ENCODE measurements at places on chromosomes 6 and 20.

DNA sequence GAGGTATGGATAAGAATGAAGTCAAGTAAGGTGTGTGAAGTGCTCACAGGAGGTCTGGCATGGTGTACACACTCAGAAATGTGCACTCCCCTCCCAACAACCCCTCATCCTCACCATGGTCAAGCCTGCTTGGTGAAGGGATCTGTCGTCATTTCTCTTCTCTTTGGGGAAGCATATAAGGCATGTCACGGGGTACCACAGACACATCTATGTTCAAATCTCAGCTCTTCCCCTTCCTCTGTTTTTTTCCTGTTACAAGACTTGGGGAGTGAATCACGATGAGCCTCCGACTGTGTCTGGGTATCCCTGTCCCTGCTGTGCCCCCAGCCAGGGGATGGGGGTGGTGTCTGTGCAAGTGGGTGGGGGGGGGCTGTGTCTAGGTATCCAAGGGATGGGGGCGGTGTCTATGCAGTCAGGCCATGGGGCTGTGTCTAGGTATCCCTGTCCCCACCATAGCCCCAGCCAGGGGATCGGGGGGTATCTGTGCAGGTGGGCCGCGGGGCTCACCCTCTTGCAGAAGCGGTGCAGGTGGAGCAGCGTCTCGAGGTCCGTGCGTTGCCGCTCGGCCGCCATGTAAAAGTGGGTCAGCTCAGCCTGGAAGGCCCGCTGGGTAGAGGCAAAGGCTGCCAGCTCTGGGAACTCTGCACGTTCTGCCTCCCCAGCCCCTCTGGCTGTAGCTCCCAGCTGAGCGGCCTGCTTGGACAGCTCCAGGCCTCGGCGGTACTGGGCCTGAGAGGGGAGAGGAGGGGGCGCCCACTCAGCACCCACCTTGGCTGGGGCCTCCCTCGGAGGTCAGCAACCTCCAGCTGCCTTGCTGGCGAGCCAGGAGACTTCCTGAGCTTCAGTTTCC lies 43.6 kb downstream of the KIAA1755 start:
- no peak for DNase-seq

DNA sequence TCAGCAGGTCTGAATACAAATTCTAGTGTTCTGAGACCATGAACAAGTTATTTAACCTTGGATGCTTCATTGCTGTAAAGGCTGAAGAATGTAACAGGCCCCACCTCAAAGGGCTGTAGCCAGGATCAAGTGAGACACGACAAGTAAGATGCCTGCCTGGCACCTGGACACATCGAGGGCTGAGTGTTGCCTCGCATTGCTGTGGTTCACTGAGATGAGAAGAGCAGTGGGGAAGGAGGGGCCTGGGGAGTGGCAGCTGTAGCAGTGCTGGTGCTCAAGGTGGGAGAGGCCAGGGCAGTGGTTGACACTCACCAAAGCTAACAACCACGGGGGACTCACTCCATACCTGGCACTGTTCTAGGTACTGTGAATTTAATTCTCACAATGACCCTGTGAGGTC lies 187.8 kb downstream of the KIF16B start:
- DNase-seq, result no peak

DNA sequence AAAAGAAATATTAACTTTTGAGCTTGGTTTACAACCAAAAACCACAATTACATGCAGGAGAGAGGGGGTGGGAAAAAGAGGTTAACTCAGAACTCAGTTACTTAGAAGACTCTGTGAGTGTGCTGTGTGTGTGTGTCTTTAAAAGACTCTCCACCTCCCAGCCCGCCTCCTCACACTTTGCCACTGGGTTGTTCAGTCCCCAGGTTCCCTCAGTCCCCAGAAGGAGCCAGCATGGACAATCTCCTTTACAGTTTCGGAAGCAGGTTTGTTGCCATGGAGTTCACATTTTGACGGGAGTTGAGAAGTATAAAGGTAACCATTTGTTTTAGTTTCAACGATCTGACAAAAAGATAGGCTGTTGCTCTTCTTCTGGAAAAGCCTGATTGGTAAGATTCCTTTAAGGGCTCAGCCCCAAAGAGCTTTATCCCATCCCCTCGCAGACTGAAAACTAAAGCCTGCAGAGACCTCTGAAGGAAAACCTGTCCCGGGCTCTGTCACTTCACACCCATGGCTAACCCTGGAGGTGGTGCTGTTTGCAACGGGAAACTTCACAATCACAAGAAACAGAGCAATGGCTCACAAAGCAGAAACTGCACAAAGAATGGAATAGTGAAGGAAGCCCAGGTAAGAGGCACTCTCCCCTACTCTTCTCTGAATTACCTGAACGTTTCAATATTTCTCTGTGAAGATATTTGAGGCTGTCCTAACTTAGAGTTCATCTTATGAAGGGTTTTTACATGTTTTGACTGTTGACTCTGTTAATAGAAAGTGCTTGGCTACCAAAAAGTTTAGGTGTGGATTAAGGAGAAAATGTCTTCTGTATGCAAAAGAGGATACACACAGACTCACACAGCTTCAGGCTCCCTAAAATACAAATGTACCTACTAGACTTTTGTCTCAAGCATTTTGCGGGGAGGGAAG lies at the start of gene SPTLC3:
SPTLC3 (plus strand) TSS at position 212 of the 921 bp plus-strand sequence; CDS start at position 508, 296 bp downstream.
- peak; percentile 85 for DNase-seq

GRCh38 chr6:1378065-1379016 lies 11.0 kb upstream of the FOXF2 start:
- DNase-seq, result no peak

GRCh38 chr6:109260701-109261100 lies 121.6 kb downstream of the CD164 start:
- no peak for DNase-seq

GRCh38 chr6:37507690-37508421 lies 8.2 kb upstream of the CCDC167 start:
- DNase-seq, result no peak

Measured in mesendoderm (in vitro differentiated cells).